ENCODE measurements at places on chromosomes 7 and 10. TPM values are rescaled to one million over a fixed set of nuclear protein-coding genes. Genes with fewer than 3 reads are reported as not detected.

- no peak for DNase-seq
Observed at GRCh38 chr10:86509145-86509544, 12.4 kb downstream of the WAPL start.

GRCh38 chr10:103740611-103741010 is 114.8 kb downstream of the SH3PXD2A start:
- no peak for DNase-seq

DNA sequence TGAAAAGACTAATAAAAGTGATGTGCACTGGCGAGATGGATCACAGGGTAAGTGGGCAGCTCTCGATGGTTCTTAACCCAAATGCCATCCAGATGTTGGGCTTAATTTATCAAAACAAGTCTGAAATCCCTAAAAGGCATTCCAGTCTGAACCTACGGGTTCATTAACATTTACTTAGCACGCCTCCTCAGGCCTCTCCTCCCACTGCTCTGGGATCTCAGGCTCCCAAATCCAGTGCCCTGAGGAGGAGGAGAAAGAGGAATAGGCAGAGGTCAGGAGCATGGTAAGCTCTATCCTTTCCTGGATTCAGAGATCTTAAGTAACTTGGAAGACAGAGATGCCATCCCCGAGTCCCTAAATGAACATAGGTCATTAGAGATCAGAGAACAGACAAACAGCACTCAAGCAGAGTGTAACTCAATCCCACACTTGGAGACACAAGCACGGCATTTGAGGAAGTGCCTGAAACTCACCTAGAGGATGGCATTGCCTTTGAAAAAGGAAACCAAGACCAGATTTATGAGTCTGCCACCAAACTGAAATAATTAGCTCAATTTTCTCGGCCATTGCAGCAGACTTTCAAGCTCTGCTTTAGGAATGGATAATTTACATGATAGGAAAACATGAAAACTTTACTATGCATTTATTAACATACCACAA is 140.9 kb downstream of the CXCL12 start:
- DNase-seq = no peak

DNA sequence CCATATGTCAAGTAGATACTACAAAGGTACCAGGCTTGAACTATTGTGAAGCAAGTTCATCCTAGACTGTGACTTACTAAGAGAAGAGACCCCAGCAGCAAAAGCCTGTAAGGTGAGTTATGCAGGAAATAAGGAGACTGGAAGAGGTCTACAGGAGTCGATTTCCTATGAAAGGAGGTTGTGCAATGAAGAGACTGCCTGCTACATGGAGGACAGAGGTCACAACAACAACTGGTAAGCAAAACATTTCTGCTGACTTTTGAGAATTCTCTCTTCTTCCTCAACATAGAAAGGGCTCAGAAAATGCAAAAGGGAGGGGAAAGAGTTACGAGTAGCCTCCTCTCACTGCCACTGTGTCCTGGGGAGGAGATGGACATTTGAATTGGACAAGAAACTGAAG is 42.4 kb downstream of the PDK4 start:
- no peak for DNase-seq

GRCh38 chr10:44975431-44976331 is 2.9 kb downstream of the DEPP1 start:
- DNase-seq = no peak

GRCh38 chr7:89500084-89500483 is 654.2 kb upstream of the STEAP1 start:
- DNase-seq = no peak

GRCh38 chr10:31381171-31381570 is 62.2 kb downstream of the ZEB1 start:
- DNase-seq = no peak

DNA sequence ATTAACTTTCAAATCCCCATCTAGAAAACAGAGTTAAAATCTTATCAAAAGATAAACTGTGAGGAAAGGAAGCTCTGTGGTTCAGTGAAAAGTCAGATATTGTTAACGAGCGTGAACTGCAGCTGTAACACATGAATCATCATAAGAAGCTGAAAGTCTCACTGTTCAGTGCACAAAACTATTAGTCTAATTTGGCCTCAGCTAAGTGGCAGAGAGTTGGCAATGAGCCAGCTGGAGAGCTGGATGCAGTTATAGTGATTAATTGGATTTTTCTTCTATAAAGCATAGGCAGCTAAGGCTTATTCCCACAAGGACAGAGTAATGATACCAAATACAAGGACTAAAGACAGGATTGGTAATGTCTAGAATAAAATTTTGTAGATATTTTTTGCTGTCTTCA is 101.1 kb upstream of the ABCB5 start:
- no peak for DNase-seq

- no peak for DNase-seq
Observed at GRCh38 chr10:54620352-54620751, 180.7 kb downstream of the PCDH15 start.

MOGAT3 gene
- total RNA-seq = not detected

POP7 gene
- total RNA-seq = 24.9 TPM

GPR26 gene
- total RNA-seq = not detected

HYAL4 gene
- total RNA-seq = 0.38 TPM

All from heart right ventricle (tissue), 16 donors.